ENCODE measurements at places on chromosomes 11 and 22.

- peak; percentile 27 for DNase-seq
Observed at GRCh38 chr11:95429376-95429907, 198.4 kb upstream of the SESN3 start.

DNA sequence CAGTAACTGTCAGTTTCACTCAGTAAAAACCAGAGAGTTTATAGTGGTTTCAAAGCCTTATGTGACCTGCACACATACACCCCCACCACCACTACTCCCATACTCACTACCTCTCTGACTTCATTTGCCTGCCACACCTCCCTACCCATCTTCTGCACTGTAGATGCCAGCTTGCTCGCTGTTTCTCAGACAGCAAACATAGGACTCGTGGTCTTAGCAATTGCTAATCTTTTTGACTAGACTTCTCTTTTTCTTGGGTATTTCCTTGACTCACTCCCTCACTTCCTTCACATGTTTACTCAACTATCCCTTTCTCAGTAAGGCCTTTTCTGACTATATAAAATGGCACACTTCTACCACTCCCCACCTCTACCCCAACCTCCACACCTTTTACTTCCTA, 27.8 kb downstream of the CEP295 start:
- DNase-seq = no peak

DNA sequence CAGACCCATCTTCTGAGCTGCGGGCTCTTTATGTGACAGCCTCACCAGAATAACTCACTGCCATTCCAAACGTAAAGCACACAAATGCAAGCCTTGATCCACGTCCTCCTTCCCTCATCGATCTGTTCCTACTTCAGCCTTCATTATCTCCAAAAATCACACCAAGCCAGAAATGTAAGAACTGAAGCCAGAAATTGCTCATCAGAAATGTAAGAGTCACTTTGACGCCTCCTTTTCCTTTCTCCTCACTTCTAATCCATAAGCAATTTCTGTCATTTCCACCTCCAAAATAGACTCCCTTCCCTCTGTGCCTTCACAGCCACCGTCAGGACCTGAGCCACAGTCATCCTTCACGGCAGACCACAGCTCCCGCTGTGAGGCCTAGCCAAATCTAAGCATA, 387.3 kb upstream of the B3GAT1 start:
- no peak for DNase-seq

DNA sequence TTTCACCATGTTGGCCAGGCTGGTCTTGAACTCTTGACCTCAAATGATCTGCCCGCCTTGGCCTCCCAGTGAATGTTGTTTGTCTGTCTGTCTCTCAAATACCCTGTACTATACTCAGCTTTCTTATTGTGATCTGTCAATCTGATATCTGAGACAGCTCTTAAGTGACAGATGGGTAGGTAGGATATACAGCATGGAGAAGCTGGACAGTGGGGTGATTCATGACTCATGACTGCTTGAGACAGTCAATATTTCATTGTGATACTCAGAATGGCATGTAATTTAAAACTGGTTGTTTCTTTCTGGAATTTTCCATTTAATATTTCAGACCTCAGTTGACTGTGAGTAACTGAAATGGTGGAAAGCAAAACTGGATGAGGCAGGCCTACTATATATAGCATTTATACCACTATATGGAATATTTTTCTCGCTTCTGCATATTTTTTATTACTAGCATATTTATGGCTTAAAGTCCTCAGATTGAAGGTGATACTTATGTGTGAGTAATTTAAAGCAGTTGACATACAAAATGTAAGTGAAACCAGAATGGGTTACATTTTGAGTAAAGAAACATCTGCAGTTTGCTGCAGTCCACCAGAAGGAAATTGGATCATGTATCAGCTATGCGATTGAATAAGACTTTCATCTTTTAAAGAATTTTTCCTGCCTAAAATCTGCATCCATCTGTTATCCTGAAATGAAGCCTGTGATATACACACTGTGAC, 22.3 kb downstream of the ARHGAP42 start:
- peak; percentile 58 for DNase-seq

DNA sequence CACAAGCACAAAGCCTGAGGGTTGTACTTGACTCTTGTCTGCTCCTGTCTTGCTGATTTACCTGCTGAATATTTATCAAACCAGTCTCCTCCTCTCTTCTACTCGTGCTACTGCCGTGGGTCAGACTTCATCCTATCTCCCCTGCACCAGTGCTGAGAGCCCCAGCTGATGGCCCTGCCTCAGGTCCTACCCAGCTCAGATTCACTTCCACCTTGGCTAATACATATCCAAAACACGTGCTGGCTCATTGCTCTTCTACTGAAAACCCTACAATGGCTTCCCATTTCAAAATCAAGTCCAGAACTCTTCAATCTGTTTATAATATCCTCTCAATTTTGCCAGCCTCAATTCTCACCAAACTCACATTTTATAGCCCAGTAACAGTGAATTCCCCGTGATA, 48.3 kb downstream of the RAB30 start:
- DNase-seq = no peak

- no peak for DNase-seq
Observed at GRCh38 chr11:33691066-33691864, 9.4 kb downstream of the C11orf91 start.

- DNase-seq = no peak
Observed at GRCh38 chr11:111450480-111451320, 61.5 kb downstream of the BTG4 start.

DNA sequence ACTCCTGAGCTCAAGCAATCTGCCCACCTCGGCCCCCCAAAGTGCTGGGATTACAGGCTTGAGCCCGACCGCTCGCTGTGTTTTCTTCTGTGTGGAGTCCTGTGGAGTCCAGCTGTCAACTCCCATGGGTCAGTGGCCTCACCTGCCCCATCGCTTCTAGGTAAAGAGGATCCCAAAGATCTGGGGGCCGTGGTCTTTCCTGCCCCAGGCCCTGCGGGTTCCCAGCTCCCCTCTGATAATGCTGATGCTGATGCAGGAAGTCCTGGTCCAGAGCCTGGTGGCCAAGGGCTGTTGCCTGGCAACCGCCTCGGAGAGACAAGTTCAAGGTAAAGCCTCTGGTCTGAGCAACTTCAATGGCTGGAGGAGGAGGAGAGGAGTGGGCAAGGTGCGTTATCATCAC, 9.6 kb downstream of the SSTR3 start:
- no peak for DNase-seq

GRCh38 chr11:6746626-6747025, 25.1 kb downstream of the OR2AG2 start:
- no peak for DNase-seq

GRCh38 chr11:4044976-4045646, 49.5 kb upstream of the RRM1 start:
- no peak for DNase-seq

- no peak for DNase-seq
Observed at GRCh38 chr11:7645206-7645605, 28.1 kb downstream of the CYB5R2 start.

DNA sequence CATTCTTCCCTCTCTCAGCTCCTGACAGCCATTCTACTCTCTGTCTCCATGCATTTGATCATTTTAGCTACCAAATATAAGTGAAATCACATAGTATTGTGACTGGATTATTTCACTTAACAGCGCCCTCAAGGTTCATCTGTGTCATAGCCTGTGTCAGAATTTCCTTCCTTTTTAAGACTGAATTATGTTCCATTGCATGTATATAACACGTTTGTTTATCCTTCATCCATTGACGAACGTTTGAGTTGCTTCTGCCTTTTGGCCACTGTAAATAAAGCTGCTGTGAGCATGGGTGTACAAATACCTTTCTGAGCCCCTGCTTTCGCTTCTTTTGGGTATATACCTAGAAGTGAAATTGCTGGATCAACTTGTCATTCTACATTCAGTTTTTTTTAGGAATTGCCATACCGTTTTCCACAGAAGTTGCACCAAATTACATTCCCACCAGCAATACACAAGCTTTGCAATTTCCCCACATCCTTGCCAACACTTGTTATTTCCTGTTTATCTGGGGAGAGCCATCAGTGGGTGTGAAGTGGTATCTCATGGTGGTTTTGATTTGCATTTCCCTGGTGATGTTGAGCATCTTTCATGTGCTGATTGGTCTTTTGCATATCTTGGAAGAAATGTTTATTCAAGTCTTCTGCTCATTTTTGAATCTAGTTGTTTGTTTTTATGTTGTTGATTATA, 17.5 kb downstream of the GLB1L2 start:
- DNase-seq = no peak

DNA sequence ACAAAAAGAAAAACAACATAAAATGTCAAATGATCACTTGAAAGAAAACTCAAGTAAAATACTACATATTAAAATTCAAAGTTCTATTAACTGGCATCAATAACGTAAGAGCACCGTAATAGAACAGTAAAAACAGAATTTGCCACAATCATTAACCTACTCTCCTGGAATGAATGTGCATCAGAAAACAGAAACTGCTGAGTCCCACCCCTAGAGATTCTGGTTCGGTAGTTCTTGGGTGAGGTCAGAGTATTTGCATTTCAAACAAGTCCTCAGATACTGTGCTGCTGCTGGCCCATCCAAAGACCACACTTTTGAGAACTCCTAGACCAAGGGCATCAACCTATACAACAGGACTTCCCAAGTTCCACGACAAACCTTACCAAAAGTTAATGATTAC, 23.5 kb downstream of the PITPNB start:
- no peak for DNase-seq

GRCh38 chr11:36056160-36056751, 112.4 kb downstream of the LDLRAD3 start:
- peak; percentile 22 for DNase-seq

DNA sequence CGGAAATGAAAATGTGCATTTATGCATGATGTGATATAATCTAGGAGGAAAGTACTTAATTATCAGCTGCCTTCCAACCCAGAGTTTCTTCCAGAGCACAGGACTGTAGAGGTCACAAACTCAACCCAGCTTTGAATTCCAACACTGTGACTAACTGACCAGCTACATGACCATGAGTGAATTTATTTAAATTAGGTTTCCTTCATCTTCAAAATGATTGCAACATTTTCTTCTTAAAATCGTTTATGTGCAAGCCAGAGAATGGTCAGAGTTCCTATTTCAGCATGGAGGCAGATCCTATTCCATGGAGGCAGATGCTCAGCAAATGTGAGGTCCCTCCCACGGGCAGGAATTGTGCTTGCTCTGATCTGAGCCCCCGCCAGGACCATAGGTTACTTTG, 42.4 kb downstream of the OSBP start:
- DNase-seq = peak; percentile 88

- DNase-seq = no peak
Observed at GRCh38 chr11:119573858-119574257, 150.9 kb upstream of the THY1 start.

DNA sequence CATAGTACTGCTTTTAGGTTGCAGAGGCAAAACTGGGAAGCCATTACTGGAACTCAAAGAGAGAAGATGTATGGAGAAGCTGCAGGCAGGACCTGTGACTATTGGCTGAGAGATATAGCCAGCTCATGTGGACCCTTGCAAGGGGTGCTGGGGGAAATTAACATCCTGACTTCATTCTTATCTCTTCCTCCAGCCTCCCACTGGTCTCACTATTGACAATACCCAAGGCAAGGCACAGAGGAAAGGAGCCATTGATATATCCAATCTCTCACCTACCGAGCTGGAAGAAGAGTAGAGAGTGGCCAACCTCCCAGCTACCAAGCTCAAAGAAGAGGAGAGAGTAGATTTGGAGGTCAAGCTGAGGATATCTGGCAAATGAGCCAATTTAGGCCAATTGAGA, 36.8 kb upstream of the ZBED5 start:
- DNase-seq = no peak

DNA sequence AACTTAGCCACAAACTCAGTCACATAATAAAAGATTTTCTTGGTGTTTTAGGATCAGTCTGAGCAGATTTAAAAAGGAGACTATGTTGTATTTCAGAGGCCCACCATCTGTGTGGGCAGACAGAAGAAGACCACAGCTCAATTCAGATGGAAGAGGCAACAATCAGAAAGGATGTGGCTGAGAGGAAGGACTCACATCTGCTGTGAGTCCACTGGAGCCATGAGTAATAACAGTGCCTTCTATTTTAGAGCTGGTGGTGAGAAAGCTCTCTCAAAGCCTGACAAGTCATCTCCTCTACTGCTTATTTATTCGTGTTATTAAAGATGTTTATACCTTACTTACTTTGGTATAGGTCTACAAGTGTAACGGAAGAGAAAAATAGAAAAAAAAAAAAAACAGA, 357.2 kb downstream of the OPCML start:
- DNase-seq = no peak

GRCh38 chr11:47913529-47914244, 65.5 kb upstream of the NUP160 start:
- no peak for DNase-seq

GRCh38 chr11:21561581-21561980, 631.3 kb upstream of the ANO5 start:
- no peak for DNase-seq

DNA sequence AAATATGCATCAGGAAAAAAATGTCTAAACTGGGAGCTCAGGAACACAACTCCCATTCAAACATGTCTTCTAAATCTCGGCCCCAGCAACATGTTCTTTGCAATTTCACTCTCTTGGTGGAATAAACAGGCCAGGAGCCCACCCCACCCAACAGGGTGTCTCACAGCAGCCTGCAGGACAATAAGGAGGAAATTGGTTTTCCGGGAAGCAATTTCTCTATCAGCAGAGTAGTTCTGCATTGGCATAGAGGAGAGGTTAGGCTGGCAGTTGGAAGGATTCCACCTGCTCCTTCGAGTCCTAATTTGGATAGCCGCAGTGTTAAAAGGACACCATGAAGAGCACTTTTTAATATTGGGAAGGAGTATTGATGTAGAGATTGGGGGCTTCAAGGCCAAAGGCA, 55.9 kb upstream of the BARX2 start:
- DNase-seq = no peak

GRCh38 chr11:95412074-95412473, 181.1 kb upstream of the SESN3 start:
- no peak for DNase-seq

- peak; percentile 93 for DNase-seq
Observed at GRCh38 chr22:44658311-44658953, 43.6 kb upstream of the PRR5 start.

DNA sequence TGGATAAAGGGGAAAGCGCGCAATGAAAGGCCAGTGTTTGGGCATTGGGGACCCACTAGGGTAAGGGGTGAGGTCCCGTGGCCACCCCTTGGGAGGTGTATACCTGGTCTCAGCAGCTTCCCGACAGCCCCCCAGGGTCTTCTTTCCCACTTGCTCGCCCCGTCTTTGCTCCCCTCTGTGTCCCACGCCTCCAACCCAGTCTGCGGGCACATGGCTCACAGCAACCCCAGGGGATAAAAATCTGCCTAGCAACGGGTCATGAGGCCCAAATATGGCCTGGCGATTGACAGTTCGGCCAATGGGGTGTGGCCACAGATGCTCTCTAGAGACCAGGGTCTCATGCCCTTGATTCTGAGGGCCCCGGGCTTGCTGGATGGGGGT, 41.6 kb downstream of the AHNAK start:
- no peak for DNase-seq
